ENCODE measurements at places on chromosomes 2 and 18.
A peak's percentile ranks its signal among the peaks of the same experiment; 100 is the strongest.

DNA sequence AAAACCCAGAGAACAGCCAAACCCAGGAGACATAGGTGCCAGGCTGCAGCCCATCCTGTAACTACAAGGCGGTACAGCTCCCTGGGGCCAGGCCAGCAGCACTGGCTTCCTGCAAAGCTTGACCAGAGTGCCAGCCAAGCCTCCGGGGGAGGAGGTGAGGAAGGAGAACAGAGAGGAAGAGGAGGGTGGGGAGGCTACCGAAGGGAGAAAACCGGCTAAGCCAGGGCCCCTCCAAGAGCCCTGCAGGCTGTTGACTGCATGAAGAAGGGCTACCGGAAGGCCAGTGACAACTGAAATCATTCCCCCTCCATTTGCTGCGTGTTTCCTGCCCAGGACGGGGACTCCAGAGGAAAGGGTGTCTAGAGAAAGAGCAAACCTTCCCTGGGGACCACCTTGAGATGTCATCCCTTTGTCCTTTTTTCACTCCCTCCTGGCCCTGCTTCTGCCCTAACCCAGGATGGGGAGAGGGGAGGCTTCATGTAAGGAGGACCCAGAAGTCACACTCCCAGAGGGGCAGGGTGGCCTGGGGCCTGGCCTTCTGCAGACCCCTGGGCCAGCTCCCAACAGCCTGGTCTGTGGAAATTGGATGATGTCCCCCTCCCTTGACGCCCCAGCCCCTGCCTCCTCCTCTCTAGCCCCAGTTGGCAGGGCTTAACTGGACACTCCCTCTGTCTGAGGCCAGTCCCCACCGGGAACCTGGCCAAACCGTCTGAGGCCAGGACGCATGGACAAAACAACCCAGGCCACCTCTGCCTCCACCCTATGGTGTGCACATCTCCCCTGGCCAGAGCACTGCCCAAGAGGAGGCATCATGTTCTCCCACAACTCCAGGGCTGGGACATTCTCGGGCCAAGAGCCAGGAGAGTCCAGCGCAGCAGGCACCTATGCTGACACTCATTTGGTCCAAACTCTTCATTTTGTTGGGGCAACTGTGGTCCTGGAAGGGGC is 207.8 kb downstream of the CYP26B1 start:
- no peak for DNase-seq

GRCh38 chr2:45904267-45904945 is 252.9 kb downstream of the PRKCE start:
- DNase-seq, result no peak

GRCh38 chr2:235302263-235302662 is 191.6 kb upstream of the AGAP1 start:
- no peak for DNase-seq

- DNase-seq, result no peak
Observed at GRCh38 chr18:50401888-50402287, 27.0 kb downstream of the SKA1 start.

- DNase-seq, result peak; percentile 68
Observed at GRCh38 chr18:46332921-46333341, 228.7 kb downstream of the HAUS1 start.

DNA sequence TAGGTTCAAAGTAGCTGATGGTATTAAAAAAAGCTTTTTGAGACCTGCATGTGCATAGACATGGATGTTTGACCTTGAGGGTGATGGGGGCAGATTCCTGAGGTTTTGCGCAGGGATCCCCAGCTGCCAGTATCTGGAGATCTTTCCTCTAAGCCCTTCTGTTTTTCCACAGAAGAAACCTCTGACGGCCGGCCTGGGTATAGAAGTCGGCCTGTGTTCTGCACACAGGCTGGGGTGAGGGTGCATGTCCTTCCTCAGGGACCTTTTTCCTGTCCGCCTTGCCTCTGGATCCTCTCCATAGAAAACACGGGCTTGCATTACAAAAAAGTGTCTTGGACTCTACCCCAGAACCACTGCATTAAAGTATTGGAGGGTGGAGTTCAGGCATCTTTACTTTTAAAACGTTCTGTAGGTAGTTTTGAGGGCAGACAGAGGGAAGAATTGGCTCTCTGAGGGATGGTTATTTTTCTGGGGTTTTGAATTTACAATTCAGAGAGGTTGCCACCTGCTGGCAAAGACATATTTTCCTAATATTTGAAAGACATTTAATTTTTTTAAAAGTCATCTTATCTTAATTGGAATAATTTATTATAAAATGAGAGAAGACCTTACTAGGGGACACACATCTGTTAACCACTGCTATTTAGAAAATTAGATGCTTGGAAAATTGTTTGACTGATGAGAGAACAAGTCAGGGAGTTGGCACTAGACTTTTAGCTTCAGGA is 350.6 kb downstream of the DCDC2C start:
- no peak for DNase-seq

DNA sequence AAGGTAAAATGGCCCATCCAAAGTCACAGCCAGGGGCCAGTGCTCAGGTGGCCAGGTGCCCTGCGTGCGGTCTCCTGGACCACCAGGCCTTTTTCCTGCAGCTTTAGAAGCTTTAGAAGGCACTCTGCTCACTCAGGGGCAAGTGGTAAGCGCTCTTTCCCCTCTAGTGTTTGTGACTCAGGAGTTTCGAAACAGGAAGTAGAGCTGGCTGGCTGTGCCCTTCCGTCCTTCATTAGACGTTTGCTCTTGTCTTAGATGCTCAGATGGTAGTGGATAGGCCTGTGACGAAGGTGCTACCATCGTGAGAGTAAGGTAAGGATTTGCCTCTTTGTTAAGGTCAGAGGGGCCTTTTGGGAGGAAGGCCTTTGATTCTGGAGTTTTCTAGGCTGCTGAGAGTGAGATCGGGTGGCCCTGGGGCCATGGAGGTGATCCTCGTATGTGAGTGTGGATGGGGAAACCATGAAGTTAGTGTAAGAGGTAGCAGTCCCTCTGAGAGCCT is at the start of gene CASP8:
Gene CASP8 (plus strand): TSS at position 235 of the 499 bp plus-strand sequence. CDS start 5,951 bp downstream, outside the sequence.
- peak; percentile 85 for DNase-seq

Data from immature natural killer cell (primary cell).